SK-N-DZ (cell line): ENCODE measurements at places on chromosomes 11 and 22.
A peak's percentile ranks its signal among the peaks of the same experiment; 100 is the strongest.

GRCh38 chr11:69394869-69395246, 86.6 kb upstream of the LINC01488 start:
- DNase-seq, result no peak

GRCh38 chr22:36424901-36425579, 37.3 kb upstream of the MYH9 start:
- DNase-seq, result no peak

DNA sequence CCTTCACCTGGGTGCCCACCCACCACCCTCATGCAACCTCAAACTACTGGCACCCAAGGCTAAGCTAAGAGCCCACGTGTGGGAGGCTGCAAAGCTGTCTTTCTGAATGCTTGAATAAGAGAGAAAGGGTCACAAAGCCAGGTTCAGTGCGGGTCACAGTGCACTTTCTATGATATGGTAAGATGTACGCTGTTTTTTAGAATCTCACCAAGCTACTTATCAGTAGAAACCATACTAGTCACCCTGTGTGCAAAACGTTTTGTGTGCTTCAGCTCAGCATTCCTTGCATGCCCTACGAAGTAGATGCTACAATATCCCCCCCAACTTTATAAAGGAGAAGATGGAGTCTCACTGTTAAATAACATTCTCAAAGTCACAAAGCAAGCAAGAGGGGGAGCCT, 14.9 kb downstream of the P2RX3 start:
- DNase-seq, result no peak

DNA sequence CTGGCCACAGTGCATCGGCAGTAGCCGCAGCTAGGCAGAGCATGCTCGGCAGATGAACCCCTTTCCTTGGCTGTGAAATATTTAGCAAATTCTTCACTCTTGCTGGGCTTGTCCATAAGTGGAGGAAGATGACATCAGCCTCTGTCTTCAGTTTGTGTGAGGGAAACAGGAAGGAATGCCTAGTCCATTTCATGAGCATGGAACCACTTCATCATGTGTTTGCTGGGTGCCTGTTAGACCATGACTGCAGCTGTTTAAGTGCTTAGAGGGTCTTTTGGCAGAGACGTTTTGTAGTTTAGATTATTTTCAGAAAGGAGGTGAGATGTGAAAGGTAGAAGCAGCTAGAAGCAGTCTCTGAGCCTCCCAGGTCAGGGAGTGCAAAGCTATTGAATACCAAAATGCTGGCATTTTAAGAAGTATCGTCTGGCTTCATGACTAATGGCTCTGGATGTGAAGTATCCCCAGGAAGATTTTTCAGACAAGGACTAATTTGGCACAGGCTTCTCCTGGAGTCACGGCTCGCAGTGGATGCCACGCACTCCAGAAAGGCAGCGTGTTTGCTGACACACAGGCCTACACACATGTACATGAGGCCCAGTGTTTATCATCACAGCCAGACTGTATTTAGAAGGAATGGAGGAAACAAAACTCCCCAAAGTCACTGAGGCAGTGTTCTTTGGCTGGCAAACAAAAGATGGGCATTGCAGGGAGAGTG, 43.1 kb upstream of the GRAMD1B start:
- DNase-seq, result no peak

- DNase-seq, result no peak
These were observed 13.8 kb downstream of the LIF start for GRCh38 chr22:30232716-30233218.

- DNase-seq, result no peak
These were observed 22.9 kb upstream of the MUC5B start for GRCh38 chr11:1199751-1200610.

GRCh38 chr11:19244621-19245020, 3.9 kb upstream of the E2F8 start:
- DNase-seq, result no peak

GRCh38 chr11:32527261-32528175, 56.1 kb upstream of the EIF3M start:
- no peak for DNase-seq

DNA sequence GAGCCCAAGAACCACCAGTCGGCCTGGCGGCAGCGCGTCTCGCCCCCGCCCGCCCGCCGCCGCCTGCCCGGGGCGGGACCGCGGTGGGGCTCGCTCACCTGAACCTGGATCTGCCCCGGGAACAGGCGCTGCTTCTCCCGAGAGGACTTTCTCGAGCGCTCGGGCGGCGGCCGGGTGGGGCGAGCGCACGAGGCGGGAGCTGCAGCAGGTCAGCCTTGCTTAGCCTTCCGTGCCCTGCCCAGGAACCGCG, 133 bp downstream of the MYH9 start:
- DNase-seq, result no peak

GRCh38 chr11:106012744-106013143, 9.3 kb downstream of the MSANTD4 start:
- no peak for DNase-seq

DNA sequence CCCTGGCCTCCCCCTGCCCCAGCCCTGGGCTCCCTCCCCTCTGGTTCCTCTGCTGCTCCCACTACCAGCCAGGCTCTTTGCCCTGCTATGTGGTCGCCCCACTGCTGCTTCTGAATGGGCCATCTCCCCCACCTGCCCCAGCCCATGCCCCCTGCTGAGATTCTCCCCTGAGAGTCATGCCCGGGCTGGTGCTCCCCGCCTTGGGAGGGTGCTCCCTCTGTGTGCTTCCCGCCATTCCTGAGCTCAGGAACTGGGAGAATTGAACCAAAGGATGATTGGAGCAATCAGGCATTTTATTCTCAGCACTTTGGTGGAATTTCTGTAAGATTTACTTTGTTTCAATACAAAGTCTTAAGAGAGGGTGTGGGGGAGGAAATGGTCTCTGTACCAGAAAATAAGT, 6.8 kb downstream of the APOBEC3D start:
- no peak for DNase-seq

DNA sequence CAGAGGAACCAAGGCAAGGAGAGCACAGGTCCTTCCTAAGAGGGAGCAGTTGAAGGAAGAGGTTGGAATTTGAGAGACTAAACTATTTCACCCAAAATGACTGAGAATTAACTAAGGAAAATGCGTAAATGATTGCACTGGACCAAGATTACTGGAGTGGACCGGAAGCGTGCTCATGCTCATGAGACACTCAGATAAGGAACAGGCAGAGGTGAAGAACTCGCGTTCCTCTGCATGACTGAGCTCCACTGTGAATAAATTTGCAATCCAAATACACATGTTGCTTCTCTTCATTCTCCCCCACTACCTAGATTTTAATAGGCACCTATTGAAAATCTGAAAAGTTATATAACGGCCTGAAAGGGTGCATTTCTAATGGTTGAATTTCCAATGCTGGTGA, 207.0 kb downstream of the KIRREL3 start:
- no peak for DNase-seq

- no peak for DNase-seq
These were observed 36.4 kb downstream of the PITPNB start for GRCh38 chr22:27882507-27883290.

DNA sequence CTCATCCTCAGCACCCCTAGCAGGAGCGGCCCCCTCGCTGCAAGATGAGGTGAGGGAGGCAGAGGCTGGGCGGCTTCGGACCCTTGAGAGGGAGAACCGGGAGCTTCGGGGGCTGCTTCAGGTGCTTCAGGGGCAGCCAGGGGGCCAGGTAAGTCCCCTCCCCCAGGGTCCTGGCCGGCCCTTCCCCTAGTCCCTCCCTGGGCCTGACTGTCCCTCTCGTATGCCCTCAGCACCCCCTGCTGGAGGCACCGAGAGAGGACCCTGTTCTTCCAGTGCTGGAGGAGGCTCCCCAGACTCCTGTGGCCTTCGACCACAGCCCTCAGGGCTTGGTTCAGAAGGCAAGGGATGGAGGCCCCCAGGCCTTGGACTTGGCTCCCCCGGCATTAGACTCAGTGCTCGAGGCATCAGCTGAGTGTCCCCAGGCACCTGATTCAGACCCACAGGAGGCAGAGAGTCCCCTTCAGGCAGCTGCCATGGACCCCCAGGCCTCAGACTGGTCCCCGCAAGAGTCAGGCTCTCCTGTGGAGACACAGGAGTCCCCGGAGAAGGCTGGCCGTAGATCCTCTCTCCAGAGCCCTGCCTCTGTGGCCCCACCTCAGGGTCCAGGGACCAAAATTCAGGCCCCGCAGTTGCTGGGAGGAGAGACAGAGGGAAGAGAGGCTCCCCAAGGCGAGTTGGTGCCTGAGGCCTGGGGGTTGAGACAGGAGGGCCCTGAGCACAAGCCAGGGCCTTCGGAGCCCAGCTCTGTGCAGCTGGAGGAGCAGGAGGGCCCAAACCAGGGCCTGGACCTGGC, 4.0 kb downstream of the CCDC88B start:
- no peak for DNase-seq

DNA sequence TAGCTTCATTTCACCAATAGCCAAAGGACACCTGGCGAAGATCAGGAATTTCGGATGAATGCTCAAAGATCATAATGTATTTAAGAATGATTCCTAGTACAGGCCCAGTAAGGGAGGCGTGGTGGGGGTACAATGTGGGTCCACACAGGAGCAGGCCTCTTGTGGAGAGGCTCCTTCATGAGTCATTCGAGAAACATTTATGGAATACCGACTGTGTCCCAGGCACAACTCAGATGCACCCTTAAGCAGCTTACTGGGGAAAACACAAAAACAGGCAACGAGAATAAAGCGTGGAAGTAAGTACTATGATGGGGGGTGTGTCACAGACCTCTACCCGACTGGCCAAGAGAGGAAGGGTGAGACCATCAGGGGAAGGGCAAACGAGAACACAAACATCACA, 44.5 kb downstream of the SMCO4 start:
- DNase-seq, result no peak

DNA sequence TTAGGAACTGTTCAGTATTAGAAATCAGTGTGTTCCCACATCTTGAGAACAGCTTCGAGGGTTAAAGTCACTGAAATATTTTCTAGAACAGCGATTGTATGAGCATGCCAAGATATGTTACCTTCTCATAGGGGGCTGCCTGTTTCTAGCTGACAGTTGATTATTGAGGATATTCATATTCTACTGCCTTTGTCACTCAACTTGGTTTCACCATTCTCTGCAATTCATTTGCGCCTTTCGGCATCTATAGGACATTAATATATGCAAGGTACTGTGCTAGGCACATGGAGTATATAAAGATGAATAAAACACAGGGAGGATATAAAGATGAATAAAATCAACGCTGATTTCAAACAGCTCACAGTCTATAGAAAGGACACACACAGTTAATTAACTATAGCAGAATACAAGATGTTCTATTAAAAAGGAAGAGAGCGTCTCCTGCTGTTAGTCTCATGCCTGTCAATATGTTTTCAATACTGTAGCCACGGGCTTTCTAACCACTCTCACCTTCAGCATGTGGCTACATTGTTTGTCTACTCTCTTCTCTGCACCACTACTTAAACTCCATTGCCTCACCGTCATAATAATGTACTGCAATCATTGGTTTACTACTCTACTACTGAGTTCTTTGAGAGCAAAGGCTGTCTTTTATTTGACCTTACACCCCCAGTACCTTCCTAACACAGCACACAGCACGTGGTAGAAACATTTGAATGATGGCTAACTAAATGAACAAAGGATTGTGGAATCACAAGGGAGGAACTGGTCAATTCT, 81.9 kb downstream of the RAB30 start:
- DNase-seq, result no peak

- no peak for DNase-seq
These were observed 12.2 kb downstream of the LSP1 start for GRCh38 chr11:1864831-1865665.

DNA sequence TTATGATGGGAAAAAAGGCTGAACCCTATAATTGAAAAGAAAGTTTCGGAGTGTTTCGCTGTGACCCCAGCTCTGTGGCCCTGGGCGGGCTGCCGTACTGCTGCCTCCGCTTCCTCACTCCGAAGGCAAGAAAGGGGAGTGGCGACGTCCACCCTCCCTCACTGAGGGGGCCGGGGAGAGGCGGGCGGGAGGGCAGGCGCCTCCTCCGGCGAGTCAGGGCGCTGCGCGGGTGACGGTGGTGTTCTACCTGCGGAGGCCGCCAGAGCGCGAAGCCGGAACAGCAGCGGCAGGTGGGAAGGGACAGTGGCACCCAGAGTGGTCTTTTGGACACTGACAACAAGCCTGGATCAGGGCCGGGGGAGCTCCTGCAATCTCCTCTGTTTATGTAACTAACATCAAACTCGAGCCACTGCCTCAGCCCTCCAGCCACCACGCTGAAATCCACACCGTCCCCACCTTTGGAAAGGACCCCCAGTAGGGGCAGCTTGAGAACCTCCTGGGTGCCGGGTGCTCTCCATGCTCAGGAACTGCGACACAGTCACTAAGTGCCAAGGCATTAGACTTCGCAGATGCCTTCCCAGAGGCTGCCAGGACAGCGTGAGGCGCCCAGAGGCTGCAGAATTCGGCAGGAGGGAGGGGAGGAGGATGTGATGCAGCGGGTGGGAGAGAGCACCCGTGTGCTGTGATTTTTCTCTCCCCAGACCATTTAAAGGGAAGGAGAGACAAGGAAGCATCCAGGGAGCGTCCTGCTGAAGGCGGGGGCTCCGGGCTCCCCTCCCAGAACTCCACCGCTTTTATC, 25.5 kb downstream of the BID start:
- DNase-seq, result no peak

- DNase-seq, result peak; percentile 25
These were observed 644 bp downstream of the SPTY2D1 start for GRCh38 chr11:18633256-18634139.

GRCh38 chr11:15854245-15854644, 502.1 kb downstream of the SOX6 start:
- no peak for DNase-seq

- DNase-seq, result no peak
These were observed 135.0 kb upstream of the MTNR1B start for GRCh38 chr11:92834296-92835020.

DNA sequence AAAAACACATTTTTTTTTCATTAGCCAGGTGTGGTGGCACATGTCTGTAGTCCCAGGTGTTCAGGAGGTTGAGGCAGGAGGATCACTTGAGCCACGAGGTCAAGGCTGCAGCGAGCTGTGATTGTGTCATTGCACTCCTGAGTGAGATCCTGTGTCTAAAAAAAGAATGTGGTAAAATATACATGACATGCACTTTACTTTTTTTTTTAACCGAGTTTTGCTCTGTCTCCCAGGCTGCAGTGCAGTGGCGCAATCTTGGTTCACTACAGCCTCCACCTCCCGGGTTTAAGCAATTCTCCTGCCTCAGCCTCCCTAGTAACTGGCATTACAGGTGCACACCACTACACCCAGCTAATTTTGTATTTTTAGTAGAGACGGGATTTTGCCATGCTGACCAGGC, 22.5 kb upstream of the CLDN5 start:
- no peak for DNase-seq
